ENCODE measurements at places on chromosomes 5 and 9.

GRCh38 chr5:105536675-105537074 is 1974.1 kb upstream of the NUDT12 start:
- no peak for DNase-seq

- no peak for DNase-seq
These were observed 311.9 kb upstream of the TRPC7 start for GRCh38 chr5:136677217-136677616.

GRCh38 chr5:107277485-107278125 is 393.1 kb downstream of the EFNA5 start:
- no peak for DNase-seq

DNA sequence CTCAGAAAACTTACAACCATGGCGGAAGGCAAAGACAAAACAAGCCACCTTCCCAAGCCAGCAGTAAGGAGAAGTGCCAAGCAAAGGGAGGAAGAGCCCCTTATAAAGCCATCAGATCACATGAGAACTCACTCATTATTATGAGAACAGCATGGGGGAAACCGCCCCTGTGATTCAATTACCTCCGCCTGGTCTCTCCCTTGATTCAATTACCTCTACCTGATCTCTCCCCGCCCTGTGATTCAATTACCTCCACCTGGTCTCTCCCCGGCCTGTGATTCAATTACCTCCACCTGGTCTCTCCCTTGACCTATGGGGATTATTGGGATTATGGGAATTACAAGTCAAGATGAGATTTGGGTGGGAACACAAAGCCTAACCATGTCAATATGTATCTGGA is 467.3 kb upstream of the FTMT start:
- DNase-seq = no peak

- no peak for DNase-seq
These were observed 59.0 kb downstream of the NACC2 start for GRCh38 chr9:136036050-136036449.

DNA sequence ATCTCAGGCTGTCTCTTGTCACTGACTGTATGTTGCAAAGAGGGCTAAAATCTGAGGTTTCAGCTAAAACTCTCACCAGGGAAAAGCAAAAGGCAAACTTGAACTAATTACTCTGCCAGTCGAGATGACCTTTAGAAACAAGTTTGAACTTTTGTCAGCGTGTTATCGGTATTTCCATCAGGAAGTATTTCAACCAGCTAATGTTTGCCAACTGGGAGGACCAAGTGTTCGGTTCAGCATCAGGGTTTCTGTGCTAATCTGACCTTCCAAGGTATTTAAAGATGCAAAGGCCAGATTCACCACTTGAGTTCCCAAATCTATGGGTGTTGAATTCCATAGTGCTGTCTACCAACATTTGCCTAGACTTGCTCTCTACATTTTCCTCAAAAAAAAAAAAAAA is 230.5 kb downstream of the SLIT3 start:
- DNase-seq = no peak

- DNase-seq = no peak
These were observed 1126.4 kb upstream of the C9orf72 start for GRCh38 chr9:28699632-28700031.

GRCh38 chr5:100641833-100642232 is 106.7 kb downstream of the FAM174A start:
- DNase-seq = no peak

DNA sequence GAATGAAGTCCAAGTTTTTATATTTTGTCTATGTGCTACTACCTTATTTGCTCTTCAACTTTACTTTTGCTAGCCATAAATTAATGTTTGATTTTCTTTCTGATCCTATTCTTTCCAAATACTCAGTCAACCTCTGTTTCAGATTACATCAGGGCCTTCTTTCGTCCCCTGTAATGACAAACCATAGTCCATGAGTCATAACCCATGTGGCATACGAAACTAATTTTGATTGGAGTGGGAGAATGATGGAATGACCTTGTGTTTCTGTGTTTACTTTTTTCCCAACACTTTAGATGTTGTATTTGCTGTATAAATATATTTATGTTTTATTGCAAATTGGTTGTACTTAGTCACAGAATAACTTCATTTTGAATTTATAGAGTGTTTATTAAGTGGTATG is 1043.1 kb downstream of the DTWD2 start:
- DNase-seq = no peak

- no peak for DNase-seq
These were observed 59.6 kb downstream of the PRUNE2 start for GRCh38 chr9:76846297-76846696.

DNA sequence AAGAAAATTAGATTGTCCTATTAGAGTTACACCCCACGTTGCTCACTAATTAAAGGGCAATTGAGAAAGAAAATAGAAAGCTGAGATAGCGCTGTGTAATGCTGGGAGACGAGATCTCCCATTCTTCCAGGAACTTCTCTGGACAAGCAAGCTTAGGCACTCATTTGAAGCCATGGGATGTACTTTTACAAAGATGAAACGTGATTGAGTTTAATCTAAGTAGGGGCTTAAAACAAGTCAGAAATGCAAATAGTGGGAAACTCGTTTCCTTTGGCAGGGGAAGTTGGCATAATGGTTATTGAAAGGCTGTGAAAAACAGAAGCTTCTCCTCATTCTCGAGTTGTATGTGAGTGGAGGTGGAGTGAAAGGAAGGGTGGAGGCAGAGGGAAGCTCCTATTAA is 3.7 kb downstream of the PRDM6 start:
- no peak for DNase-seq

Measured in activated T-cell treated with anti-CD3 and anti-CD28 coated beads, Interleukin-2, amount 50 U/mL, for 72 hours (primary cell).